ENCODE measurements at places on chromosomes 12 and 14.

GRCh38 chr12:76346798-76347420 lies 1.3 kb downstream of the BBS10 start:
- DNase-seq = peak; percentile 31

GRCh38 chr12:81968421-81968820 lies 209.3 kb upstream of the PPFIA2 start:
- no peak for DNase-seq

DNA sequence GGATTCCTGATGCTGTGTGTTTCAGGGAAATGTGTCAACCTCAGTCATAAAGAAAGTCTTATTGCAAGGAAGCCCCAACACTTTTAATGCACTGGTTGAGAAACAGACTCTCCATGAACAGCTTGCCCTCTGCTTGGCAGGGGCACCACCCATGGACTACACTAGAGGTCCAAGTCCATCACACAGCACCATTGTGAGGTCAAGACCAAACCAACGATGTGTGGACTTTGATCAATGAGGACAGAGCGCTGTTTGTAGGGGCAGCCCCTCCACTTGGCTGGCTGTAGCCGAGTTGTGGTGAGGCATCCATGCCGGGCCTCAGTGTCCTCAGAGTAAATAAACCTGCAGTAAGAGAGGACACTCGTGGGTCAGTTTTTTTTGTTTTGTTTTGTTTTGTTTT lies 29.8 kb downstream of the ZFYVE21 start:
- no peak for DNase-seq

GRCh38 chr14:76776428-76777251 lies 15.4 kb downstream of the VASH1 start:
- no peak for DNase-seq

DNA sequence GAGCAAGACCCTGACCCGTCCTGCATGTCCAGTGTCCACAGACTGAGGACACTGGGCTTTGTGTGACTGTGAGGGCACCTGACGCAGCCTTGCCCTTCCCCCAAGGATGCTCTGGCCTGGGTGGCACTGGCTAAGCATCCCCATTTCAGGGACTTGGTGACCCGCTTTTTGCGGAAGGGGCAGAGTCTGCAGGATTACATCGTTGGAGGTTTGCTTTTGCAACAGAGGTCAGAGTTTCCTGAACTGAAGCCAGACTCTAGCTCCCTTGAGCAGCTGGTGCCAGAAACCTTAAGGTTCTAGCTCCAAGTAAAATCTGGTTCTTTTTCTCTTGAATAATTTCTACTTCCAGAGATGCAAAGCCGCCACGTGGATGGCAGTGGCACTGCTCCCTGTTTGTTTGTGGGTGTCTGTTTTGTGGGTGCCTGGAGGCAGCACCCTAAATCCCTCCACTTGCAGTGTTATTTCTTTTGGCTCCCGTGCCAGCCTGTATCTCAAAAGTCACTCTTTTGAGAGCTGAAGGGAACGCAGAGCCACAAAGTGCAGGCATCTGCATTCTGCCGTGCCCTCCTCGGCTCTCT lies 184.7 kb downstream of the TSPAN9 start:
- DNase-seq = no peak

- peak; percentile 91 for DNase-seq
Measured at GRCh38 chr14:61569812-61570548, 125.3 kb upstream of the HIF1A start.

DNA sequence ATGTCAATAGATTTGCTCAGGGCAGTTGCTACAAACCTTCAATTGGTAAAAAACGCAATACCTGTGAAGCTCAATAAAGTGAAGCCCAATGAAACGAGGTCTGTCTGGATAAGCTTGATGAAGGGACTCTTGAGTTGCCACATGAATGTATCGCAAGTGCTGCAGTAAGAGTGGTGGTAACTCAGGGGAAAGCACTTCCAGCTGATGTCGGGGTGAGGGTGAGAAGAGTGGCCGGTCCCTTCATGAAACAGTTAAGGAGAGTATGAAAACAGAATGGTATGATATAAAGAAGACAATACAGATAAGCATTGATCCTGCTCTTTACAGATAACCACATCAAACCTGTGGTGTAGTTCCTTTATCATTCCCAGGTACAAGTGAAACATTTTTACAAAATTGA lies 83.4 kb upstream of the EVL start:
- no peak for DNase-seq

DNA sequence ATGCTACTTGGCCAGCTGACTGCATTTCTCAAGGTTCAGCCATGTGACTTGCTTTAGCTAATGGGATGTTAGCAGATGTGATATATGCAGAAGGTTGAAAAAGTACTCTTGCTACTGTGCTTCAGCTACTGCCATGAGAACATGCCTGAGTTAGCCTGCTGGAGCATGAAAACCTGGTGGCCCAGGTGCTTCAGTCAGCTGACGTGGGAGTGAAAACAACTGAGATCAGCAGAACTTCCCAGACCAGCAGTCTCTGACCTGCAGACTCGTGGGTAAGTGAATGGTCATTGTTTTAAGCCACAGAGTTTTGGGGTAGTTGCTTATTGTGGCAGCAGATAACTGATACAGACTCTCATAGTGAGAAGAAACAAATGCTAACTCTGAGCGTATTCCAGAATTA lies 118.6 kb upstream of the GRIN2B start:
- DNase-seq = no peak

DNA sequence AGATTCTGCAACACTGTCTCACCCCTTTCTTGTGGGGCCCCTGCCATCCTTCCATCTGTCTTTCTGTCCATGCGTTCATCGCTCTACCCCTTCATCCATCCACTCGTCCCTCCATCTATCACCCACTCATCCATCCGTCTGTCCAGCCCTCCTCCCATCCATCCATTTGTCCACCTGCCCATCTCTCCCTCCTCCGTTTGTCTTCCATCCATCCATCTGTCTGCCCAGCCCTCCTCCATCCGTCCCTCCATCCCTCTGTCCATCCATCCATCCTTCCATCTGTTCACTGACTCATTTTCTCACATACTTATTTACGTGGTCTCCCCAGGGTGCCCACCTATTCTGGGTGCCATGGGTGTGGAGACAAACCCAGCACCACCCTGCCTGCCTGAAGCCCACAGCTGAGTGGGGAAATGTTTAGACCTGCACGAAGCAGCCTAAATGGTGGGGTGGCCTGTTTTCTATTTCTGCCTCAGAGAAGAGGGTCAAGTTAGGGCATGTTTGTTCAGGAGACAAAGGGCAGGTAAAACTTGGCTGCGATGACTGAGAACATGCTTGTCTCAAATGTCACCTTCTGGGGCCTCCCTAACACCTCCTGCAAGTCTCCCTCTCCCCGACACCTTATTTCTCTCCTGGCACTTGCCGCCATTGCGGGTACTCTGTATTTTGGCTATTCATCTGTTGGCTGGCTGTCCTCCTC lies 2.8 kb upstream of the SLC25A47 start:
- DNase-seq = no peak

GRCh38 chr12:851913-852312 lies 97.6 kb downstream of the RAD52 start:
- DNase-seq = no peak
